Heart left ventricle (tissue), 16 donors: ENCODE measurements at places on chromosomes 5 and 9. TPM values are rescaled to one million over a fixed set of nuclear protein-coding genes. Genes with fewer than 3 reads are reported as not detected.

DNA sequence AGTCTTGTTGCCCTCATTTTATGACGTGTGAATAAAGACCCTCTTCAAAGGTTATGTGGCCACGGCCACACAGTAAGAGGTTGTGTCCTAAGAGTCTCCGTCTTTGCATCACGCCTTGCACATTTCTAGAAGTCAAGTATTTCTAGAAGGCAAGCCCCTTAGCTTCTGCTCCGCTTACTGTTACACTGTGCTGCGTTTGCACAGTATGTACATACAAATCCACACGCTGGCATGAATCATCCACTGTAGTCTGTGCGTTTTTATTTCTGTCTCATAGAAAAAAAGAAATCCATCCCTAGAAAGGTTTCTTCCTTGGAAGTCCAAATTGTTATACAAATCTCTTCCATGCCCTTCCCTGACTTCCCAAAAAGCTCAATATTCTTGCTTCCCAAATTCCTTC lies 21.4 kb upstream of the ICE1 start:
- DNase-seq: no peak

Gene NUTM2F
- total RNA-seq: not detected

Gene CDK5RAP2
- total RNA-seq: 47.7 TPM

DNA sequence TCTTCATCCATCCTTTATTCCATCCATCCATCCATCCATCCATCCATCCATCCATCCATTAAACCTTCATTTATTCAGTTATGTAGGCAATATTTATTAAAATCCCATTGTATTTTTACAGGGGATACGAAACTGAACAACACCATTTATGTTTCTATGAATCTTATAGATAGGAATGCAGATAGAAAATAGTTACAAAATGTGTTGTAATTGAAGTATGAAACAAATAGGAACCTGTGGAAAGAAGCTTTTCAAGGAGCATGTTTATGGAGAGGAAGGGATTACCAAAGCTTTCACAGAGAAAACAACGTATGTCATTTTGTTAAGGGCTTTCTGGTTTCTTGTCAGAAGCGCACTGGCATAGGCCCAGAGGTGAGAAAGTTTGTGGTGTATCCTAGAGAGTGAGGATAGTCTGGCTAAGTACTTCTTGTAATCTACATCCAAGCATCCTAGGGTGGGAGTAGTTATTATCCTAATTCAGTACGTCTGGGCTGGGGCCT lies 184.0 kb downstream of the CNTLN start:
- DNase-seq: no peak

DNA sequence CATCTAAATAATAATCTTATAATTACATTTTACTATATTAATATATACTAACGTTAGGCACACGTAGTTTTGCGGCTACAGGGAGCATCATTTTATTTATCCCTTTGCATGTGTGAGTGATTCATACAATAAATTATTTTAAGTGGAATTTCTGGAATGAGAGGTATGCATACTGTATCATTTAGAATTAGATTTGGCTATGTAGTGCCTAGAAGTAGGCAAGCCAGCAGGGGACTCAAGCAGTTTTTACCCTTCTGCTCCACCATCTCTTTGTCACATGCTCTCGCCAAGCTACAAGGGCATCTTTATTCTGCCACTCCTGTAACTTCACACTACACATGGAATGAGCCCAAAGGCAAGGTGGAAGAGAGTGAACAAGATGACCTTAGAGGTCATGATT lies 60.8 kb downstream of the MEGF10 start:
- no peak for DNase-seq

- DNase-seq: no peak
These were observed 29.3 kb downstream of the SGCD start for GRCh38 chr5:156356238-156356637.

DNA sequence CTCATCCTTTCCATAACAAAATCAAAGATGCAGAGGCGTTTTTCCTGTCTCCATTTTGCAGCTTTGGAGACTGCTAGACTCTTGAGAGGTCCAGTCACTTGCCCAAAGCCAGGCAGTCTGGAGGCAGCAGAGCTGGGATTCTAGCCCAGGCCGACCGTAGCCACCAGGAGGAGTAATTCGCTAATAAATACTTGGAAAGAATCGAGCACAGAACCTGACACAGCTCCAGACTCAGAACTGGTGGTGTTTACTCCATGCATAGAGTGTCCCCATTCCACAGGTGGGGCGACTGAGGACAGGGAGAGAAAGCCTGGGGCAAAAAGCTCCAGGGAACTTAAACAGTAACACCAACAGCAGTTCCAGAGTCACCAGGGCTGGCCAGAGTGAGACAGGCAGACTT lies 10.7 kb upstream of the CERCAM start:
- no peak for DNase-seq

DNA sequence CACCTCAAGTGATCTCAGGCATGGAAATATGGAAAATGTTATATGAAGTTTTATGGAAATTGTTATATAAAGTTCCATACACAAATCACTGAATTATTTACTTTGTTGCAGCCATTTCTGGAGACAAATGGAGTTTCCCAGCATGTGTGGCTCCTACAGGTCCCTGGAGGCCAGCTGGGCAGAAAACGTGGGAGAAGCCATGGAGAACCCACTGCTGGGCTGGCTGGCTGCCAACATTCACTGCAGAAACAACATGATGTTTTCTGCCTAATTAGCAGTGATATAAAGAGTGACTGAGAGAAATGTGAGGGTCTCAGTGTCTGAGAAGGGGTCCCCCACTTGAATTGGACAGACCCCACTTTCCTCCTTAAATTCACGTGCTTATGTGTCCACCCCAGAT lies 208.8 kb upstream of the IRX2 start:
- DNase-seq: no peak

DNA sequence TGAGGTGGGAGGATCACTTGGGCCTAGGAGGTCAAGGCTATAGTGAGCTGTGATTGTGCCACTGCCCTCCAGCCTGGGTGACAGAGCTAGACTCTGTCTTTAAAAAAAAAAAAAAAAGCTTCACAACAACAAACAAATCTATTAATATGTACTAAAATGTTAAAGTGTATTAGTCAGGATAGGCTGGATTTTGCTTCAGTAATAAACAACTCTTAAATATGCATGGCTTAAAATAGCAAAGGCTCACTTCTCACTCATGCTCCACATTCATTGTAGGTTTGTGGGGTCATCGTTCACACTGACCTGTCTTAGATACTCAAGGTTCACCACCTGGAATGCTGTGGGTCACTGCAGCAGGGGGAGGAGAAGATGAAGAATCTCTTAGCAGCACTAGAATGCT lies 33.8 kb upstream of the COL15A1 start:
- DNase-seq: no peak

Gene CAMK2A
- 4.8 TPM for total RNA-seq

- no peak for DNase-seq
These were observed 6.1 kb downstream of the CSNK1G3 start for GRCh38 chr5:123518111-123518510.

- DNase-seq: no peak
These were observed 78.5 kb upstream of the ALDH1A1 start for GRCh38 chr9:73031350-73031749.

GRCh38 chr9:131629825-131630204 lies 84.5 kb downstream of the PRRT1B start:
- DNase-seq: no peak

GRCh38 chr5:179154991-179155955 lies 95.1 kb downstream of the ZNF354C start:
- DNase-seq: no peak

Gene IRX1
- 1.5 TPM for total RNA-seq

GRCh38 chr9:12693141-12693540 lies at the start of gene TYRP1:
TYRP1 (plus strand) TSS chr9:12693385; CDS start chr9:12693997, 612 bp downstream.
- no peak for DNase-seq

DNA sequence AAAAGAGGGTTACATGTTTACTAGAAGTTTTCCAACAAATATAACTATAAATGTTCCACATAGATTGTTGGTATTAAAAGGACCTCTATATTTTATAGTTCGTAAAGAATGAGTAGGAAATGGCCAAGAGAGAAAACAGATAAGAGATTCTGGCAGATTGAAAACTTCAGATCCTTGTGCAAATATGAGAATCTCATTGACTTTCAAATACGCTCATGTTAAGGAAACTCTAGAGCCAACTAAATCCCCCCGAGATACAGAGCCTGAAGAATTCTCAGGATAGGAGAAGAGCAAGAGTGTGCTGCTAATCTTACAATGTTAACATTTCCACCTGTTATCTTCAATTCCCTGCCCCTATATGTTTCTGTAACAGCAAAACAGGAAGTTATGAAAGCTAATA lies 159.0 kb upstream of the OR13F1 start:
- no peak for DNase-seq
